Activated CD4-positive, CD25-positive, alpha-beta regulatory T cell treated with anti-CD3 and anti-CD28 coated beads, Interleukin-2, amount 50 U/mL, for 24 hours (primary cell): ENCODE measurements at places on chromosomes 2 and 18.

GRCh38 chr2:196459539-196459938 lies 180.0 kb upstream of the CCDC150 start:
- ATAC-seq, result no peak

GRCh38 chr2:88067598-88067997 lies at the start of gene SMYD1:
Gene SMYD1, plus strand, starts transcription at chr2:88067825. Its CDS starts 40 bp downstream, at chr2:88067865.
- ATAC-seq, result no peak

DNA sequence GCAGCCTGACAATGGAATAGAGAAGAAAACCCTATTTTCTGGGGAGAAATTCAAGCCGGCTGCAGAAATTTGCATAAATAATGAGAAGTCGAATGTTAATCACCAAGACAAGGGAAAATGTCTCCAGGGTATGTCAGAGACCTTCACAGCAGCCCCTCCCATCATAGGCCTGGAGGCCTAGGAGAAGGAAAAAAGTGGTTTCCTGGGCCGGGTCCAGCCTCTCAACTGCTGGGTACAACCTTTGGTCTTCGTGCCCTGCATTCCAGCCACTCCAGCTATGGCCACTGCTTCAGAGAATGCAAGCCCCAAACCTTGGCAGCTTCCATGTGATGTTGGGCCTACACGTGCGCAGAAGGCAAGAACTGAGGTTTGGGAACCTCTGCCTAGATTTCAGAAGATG lies 6.0 kb upstream of the SCRN3 start:
- ATAC-seq, result no peak

DNA sequence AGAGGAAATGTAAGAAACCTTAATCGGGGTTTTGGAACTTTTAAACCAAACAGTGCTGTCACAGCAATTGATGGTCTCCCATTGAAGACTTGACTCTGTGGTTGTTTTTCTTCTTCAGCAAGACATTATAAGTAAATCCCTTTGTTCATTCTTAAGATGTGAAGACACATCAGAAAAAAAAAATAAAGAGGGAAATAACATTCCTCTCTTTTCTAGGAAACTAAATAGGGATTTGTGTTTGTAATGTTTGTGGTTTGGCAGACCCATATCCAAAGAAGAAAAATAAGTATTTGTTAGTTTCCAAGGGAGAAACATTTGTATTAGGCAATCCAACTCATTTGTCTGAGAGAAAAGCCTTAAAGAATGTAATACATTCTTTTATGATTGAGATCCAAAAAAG lies 359.9 kb downstream of the DSC3 start:
- ATAC-seq, result no peak

- no peak for ATAC-seq
These were observed 92.0 kb downstream of the ZNF236 start for GRCh38 chr18:76914314-76914713.

DNA sequence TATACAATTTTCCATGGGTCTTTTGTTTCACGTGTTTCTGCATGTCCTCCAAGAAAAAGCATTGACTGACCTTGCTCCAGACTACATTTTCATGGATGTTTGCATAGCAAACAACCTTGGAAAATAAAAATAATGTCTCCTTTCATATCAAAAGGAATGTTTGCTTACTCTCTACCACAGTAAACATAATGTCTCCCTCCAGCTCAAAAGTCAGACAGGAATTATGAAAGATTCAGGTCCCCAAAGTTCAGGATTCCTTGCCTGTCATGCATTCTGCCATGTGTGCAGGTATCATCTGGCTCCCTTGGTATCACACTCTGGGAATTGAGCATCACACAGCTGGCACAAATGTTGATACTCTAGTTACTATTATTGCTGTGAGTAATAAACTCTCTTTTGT lies 103.1 kb upstream of the ZC3H15 start:
- no peak for ATAC-seq

GRCh38 chr2:16948053-16948452 lies 282.4 kb upstream of the CYRIA start:
- no peak for ATAC-seq

DNA sequence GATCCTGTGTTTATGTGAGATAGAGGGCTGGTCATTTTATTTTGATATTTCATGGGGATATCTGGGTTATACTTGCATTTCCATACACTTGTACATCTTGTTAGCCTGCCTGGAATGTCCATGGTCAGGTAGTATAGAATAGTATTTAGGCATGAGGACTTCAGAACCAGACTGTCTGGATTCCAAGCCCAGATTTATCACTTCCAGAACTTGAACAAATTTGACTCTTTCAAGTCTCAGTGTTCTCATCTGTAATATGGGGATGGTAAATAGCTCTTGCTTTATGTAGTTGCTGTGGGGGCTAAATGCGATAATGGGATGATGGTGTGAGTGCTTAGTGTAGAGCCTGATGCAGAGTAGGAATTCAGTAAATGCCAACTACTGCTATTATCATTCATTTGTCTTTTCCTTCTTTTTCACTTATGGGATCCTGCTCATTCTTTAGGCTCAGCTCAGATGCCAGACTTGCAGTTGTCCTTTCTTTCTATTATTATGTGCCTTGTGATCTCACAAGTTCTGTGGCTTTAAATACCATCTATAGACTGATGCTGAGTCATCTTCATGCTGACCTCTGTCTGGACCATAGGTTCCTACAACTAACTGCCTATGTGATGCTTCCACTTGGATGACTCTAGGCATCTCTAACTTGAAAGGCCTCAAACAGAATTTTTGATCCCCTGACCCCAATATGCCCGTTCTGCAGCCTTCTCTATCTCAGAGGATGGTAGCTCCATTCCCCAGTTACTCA lies 67.4 kb downstream of the POLE4 start:
- no peak for ATAC-seq

DNA sequence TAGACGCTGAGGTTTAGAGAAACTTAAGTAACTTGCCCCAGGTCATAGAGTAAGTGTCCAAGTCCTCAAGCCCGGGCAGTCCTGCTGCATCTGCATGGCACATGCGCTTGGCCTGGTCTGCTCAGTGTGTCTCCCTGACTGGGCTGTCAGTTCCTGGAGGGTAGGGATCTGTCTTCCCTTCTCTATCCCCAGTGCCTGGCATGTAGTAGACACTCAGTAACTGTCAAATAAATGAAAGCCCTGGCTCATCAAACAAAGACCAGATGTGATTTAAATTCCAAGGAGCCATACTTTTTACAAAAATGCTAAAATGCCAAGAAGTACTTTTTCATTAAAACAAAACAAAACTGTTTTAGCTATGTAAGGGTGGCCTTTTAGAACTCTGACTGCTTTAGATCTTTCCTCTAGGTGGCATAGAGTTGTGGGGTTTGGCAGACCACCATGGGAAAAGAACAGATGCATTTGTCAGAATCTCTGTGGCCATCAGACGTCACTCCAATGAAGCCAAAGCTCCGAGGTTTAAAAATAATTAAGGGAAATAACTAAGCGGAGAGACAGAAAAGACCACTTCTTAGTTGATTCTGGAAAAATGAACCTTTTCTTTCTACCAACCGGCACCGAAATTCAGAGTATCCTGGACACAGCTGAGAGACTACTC lies 34.0 kb downstream of the EPAS1 start:
- ATAC-seq, result no peak

GRCh38 chr18:72871091-72871490 lies 3.3 kb upstream of the NETO1 start:
- ATAC-seq, result no peak

GRCh38 chr2:100707016-100707947 lies 112.7 kb upstream of the NPAS2 start:
- no peak for ATAC-seq
